ENCODE measurements at places on chromosomes 6 and 20. TPM values are rescaled to one million over a fixed set of nuclear protein-coding genes. Genes with fewer than 3 reads are reported as not detected.

GRCh38 chr6:153980171-153980570, 58.9 kb upstream of the OPRM1 start:
- no peak for DNase-seq
- H3K36me3 ChIP-seq, result no peaks in the 10 kb centered on the region
- no peaks in the 10 kb centered on the region for H3K4me1 ChIP-seq
- H3K27ac ChIP-seq, result no peak overlapping the region

- H3K4me3 ChIP-seq, result no peak overlapping the region
- no peak for DNase-seq
- no peak overlapping the region for H3K27ac ChIP-seq
- peaks cover 11% of the 10 kb centered on the region for H3K36me3 ChIP-seq
- no peaks in the 10 kb centered on the region for H3K27me3 ChIP-seq
These were observed 8.2 kb downstream of the NDUFAF5 start for GRCh38 chr20:13793001-13793400.

GRCh38 chr6:163667372-163668060, 253.0 kb downstream of the QKI start:
- H3K4me1 ChIP-seq, result no peaks in the 10 kb centered on the region
- H3K27ac ChIP-seq, result no peak overlapping the region
- no peaks in the 10 kb centered on the region for H3K27me3 ChIP-seq
- H3K36me3 ChIP-seq, result no peaks in the 10 kb centered on the region
- peak; percentile 24 for DNase-seq

SLC52A3 gene
- total RNA-seq, result 2.2 TPM

GRCh38 chr6:31769684-31770371, 7.3 kb downstream of the VWA7 start:
- DNase-seq, result no peak
- no peaks in the 10 kb centered on the region for H3K36me3 ChIP-seq
- H3K27ac ChIP-seq, result no peak overlapping the region
- H3K27me3 ChIP-seq, result no peaks in the 10 kb centered on the region
- no peaks in the 10 kb centered on the region for H3K4me1 ChIP-seq
- H3K4me3 ChIP-seq, result no peak overlapping the region

GRCh38 chr6:33720998-33721397, 9.5 kb upstream of the UQCC2 start:
- H3K4me3 ChIP-seq, result no peak overlapping the region
- DNase-seq, result no peak
- H3K36me3 ChIP-seq, result no peaks in the 10 kb centered on the region
- H3K27me3 ChIP-seq, result no peaks in the 10 kb centered on the region
- H3K27ac ChIP-seq, result no peak overlapping the region

DNA sequence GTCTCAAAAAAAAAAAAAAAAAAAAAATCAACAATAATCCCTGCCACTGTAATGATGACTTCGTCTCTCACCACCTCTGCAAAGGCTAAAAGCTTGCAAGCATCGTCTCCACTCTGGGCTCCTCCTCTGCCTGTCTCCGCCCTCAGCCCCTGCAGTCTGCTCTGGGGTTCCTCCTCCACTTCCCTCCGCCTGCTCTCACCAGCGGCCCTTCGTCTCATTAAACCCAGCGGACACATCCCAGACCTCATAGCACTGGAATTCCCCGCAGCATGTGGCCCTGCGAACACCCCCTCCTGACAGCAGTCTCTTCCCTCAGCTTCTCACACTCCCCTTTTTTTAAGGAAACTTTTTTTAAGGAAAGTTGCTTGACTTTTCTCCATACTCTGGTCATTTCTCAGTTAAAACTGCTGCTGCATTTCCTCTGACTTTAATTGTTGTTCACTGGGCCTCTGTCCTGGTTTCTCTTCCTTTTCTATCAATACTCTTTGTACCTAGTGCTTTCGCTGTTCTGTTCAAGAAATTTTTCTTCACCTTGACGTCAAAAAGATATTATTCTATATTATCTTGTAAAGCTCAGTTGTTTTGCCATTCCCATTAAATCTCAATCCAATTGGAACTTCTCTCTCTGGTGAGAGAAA, 70.9 kb upstream of the PLEKHG1 start:
- H3K4me3 ChIP-seq, result no peak overlapping the region
- H3K27ac ChIP-seq, result no peak overlapping the region
- H3K36me3 ChIP-seq, result no peaks in the 10 kb centered on the region

SCRT2 gene
- not detected for total RNA-seq

BIRC7 gene
- not detected for total RNA-seq

- H3K36me3 ChIP-seq, result no peaks in the 10 kb centered on the region
- DNase-seq, result no peak
- H3K27me3 ChIP-seq, result no peaks in the 10 kb centered on the region
- no peaks in the 10 kb centered on the region for H3K4me1 ChIP-seq
- H3K27ac ChIP-seq, result no peak overlapping the region
- no peak overlapping the region for H3K4me3 ChIP-seq
These were observed 95.5 kb downstream of the ECT2L start for GRCh38 chr6:138891255-138891986.

GRCh38 chr6:111558690-111559187, 46.9 kb downstream of the TRAF3IP2 start:
- peaks cover 10% of the 10 kb centered on the region for H3K36me3 ChIP-seq
- peak overlapping the region; percentile 38 for H3K27ac ChIP-seq
- no peaks in the 10 kb centered on the region for H3K27me3 ChIP-seq
- peaks cover 6% of the 10 kb centered on the region for H3K4me1 ChIP-seq

DNA sequence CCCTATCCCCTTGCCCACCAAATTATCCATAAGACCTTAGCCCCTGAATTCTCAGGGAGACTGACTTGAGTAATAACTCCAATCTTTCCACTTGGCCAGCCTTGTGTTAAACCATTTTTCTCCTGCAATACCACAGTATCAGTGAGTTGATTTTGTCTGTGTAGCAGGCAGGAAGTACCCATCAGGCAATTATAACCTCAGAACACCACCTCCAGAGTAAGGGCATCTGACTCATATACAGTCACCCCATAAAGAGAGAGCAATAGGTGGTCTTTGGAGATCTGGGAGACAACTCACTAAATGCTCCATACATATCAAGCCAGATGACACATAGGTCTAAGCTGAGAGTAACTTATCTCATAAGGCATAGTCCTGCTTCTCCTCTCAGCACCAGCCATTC, 83.7 kb downstream of the FILIP1 start:
- H3K36me3 ChIP-seq, result no peaks in the 10 kb centered on the region
- H3K4me1 ChIP-seq, result peaks cover 13% of the 10 kb centered on the region
- H3K4me3 ChIP-seq, result no peak overlapping the region

DNA sequence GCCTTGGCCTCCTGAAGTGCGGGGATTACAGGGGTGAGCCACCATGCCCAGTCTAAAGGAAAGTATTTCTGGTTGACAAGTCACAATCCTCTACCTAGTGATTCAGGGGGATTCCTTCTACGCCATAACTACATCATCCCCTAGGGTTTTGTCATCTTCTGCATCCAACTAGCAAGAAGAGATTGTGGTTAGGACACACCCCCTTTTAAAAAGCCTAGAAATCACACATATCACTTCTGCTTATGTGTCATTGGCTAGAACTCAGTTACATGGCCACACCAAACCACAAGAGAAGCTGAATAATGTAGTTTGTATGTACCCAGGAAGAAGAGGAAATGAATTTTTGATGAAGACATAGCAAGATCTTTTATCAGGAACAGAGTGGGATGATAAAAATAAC, 14.7 kb upstream of the CHD6 start:
- H3K27ac ChIP-seq, result no peak overlapping the region
- H3K4me3 ChIP-seq, result no peak overlapping the region
- DNase-seq, result no peak

DNA sequence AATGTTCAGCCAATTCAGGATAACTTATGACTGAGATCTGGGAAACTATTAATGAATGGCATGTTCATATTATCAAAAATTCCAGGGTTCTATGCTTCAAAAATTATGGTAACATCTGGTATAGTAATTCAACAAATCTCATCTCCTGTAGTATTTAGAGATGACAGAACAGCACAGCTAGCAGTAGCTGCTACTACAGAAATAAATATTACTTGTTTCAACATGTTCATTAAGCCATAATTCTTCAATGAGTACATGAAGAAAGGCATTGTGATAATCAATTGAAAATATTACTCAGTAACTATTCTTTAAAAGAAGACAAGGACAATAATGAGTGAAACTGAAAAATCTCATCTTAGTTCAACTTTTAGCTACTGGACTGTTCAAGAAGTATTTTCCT, 66.8 kb downstream of the ATG5 start:
- no peaks in the 10 kb centered on the region for H3K4me1 ChIP-seq
- no peak overlapping the region for H3K4me3 ChIP-seq
- DNase-seq, result no peak
- H3K27me3 ChIP-seq, result no peaks in the 10 kb centered on the region
- H3K36me3 ChIP-seq, result no peaks in the 10 kb centered on the region
- no peak overlapping the region for H3K27ac ChIP-seq

GRCh38 chr20:52749938-52750337, 222.2 kb upstream of the TSHZ2 start:
- no peaks in the 10 kb centered on the region for H3K4me1 ChIP-seq
- no peaks in the 10 kb centered on the region for H3K27me3 ChIP-seq
- H3K4me3 ChIP-seq, result no peak overlapping the region
- no peak for DNase-seq
- no peaks in the 10 kb centered on the region for H3K36me3 ChIP-seq
- H3K27ac ChIP-seq, result no peak overlapping the region

TRMT11 gene
- total RNA-seq, result 46.1 TPM

XKR7 gene
- 0.12 TPM for total RNA-seq

DNA sequence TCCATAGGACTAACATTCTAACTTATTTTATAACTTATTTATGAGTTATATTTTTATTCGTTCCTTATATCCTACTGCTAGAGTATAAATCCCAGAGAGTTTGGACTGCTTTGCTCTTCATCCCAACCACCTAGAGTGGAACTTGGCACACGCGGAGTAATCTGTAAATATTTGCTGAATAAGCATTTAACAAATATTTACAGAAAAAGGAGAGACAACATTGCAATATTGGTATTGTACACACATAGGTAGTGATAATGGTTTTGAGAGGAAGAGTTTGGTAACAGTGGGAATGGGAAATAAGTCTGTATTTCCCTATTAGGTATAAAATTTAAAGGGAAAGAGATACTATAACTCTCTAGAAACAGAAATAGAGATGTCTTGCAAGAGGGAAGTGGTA, 634.8 kb upstream of the CITED2 start:
- H3K36me3 ChIP-seq, result no peaks in the 10 kb centered on the region
- DNase-seq, result no peak
- H3K27ac ChIP-seq, result no peak overlapping the region
- H3K27me3 ChIP-seq, result no peaks in the 10 kb centered on the region
- H3K4me3 ChIP-seq, result no peak overlapping the region
- H3K4me1 ChIP-seq, result peaks cover 4% of the 10 kb centered on the region

GRCh38 chr6:99013661-99014060, 65.9 kb upstream of the FBXL4 start:
- H3K4me3 ChIP-seq, result no peak overlapping the region
- H3K4me1 ChIP-seq, result no peaks in the 10 kb centered on the region
- no peaks in the 10 kb centered on the region for H3K36me3 ChIP-seq
- no peaks in the 10 kb centered on the region for H3K27me3 ChIP-seq
- DNase-seq, result no peak

DNA sequence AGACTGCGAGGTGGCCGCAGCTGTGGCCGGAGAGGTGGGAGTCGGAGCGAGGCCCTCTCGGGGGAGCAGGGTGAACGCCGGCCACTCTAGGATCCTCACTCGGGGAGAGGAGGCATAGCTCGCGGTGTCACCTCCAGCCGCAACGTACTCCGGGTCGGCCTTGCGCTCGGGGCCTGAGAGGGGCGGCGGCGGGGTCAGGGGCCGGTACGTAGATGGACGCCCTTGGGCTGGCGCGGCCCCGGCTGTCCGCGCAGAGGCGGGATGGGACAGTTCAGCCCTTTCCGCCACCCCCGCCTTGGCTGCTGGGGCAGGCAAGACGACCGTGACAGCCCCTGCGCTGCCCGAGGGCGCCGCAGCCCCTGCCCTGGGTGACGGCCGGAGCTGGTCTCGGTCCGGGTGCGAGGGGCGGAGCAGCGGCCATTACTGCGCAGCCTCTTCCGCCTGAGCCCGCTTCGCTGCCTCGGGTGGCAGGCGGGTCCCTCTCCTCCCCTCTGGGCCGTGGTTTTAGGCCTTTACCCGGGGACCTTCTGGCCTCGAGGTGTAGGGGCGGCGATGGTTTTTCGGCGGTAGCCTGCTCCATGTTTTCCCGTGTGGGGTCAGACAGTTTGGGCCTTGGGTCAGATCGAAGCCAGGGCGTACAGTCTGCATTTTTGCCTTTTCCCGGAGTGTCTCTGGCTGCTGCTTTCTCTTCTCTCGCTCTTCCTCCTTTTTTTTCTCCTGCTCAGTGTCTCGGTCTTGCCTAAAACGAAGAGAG, 405 bp downstream of the RNF146 start:
- H3K27ac ChIP-seq, result peak overlapping the region; percentile 98
- H3K4me1 ChIP-seq, result no peaks in the 10 kb centered on the region
- peak overlapping the region; percentile 87 for H3K4me3 ChIP-seq
- H3K36me3 ChIP-seq, result peaks cover 5% of the 10 kb centered on the region
- no peaks in the 10 kb centered on the region for H3K27me3 ChIP-seq

TNF gene
- total RNA-seq, result 6.6 TPM

DNA sequence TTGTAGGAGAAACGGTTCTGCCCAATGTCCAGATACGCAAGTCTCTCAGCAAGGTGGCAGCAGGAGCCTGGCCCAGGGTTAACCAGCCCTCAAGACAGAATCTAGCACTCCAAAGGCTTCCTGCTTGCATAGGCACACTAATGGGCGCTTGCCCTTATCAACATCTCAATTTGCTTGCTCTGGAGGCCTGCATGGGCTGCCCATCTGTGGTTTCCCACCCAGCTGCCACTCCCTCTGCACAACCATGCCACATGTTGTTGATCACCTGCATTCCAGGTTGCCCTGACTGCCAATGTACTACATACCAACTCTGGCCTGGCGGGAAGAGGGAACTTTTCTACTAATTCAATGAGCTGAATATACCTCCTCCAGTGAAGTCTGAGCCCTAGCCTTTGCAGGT, 74.6 kb downstream of the ATG5 start:
- H3K4me1 ChIP-seq, result no peaks in the 10 kb centered on the region
- no peak overlapping the region for H3K27ac ChIP-seq
- H3K27me3 ChIP-seq, result no peaks in the 10 kb centered on the region
- peaks cover 5% of the 10 kb centered on the region for H3K36me3 ChIP-seq
- DNase-seq, result no peak
- H3K4me3 ChIP-seq, result no peak overlapping the region

TSPO2 gene
- 0.57 TPM for total RNA-seq

BEND6 gene
- total RNA-seq, result 0.95 TPM

GRCh38 chr6:34638834-34639736, 57.5 kb downstream of the ILRUN start:
- no peak for DNase-seq
- no peaks in the 10 kb centered on the region for H3K27me3 ChIP-seq
- no peaks in the 10 kb centered on the region for H3K4me1 ChIP-seq
- no peak overlapping the region for H3K27ac ChIP-seq

GRCh38 chr20:57391439-57392301, 474 bp downstream of the RBM38 start:
- peak overlapping the region; percentile 86 for H3K27ac ChIP-seq
- peaks cover 24% of the 10 kb centered on the region for H3K4me1 ChIP-seq
- H3K4me3 ChIP-seq, result peak overlapping the region; percentile 87
- peaks cover 15% of the 10 kb centered on the region for H3K36me3 ChIP-seq

DNA sequence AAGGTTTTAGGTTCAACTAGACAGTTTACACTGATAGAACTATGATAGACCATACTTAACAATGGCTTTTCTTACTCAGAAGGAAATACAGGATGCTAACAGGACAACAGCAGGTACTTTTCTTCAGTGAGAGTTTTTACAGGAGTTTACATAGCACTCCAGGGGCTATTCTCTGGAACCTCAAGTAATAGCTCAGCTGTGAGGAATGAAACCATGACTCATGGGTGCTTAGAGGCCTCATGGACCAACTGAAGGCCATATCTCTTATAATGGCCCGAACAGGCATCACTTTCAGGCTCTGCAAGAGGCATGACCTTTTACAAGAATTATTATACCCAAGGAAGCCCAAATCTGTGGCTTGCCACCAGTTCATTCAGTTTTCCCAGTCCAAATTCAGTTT, 31.8 kb downstream of the TREML1 start:
- no peaks in the 10 kb centered on the region for H3K27me3 ChIP-seq
- no peaks in the 10 kb centered on the region for H3K4me1 ChIP-seq
- no peak for DNase-seq
- peaks cover 5% of the 10 kb centered on the region for H3K36me3 ChIP-seq
- H3K4me3 ChIP-seq, result no peak overlapping the region

Measured in lung (tissue), 17 donors.